ENCODE measurements at places on chromosomes 5 and 9.

DNA sequence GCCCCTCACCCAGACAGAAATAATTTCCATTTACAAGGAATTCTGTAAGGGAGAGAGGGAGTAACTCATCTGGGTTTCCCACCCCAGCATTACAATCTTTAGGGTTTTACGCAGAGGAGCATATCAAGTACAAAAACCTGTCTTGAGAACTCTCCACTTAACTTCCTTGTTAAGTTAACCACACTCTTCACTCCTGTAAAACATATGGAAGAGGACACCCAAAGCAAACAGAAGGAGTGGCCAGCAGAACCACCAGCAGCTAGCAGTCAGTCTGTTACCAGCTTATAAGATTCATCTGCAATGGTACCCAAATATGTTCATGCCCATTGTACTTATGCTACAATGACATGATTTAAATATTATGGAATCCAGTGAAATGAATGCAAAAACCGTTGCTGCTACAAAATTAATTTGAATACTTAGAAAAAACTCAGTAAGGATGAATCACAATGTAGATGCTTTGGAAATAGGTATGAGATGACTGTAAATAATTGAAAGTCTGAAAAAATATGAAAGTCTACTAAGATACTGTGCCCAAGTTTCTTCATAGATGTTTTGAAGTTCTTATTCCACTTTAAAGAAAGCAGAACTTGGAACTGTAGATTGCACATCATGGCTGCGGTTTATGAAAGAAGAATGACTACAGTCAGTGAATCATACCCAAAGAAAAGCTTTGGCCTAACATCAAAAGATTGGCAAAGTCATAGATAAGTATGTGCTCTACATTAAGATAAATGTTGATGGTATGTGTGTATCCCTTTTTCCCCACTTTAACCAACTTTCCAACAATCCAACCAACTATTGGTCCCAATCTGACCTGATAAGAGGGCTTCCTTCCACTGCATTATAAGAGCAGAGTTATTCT, 233.6 kb downstream of the ACTL7B start:
- peak; percentile 60 for DNase-seq

DNA sequence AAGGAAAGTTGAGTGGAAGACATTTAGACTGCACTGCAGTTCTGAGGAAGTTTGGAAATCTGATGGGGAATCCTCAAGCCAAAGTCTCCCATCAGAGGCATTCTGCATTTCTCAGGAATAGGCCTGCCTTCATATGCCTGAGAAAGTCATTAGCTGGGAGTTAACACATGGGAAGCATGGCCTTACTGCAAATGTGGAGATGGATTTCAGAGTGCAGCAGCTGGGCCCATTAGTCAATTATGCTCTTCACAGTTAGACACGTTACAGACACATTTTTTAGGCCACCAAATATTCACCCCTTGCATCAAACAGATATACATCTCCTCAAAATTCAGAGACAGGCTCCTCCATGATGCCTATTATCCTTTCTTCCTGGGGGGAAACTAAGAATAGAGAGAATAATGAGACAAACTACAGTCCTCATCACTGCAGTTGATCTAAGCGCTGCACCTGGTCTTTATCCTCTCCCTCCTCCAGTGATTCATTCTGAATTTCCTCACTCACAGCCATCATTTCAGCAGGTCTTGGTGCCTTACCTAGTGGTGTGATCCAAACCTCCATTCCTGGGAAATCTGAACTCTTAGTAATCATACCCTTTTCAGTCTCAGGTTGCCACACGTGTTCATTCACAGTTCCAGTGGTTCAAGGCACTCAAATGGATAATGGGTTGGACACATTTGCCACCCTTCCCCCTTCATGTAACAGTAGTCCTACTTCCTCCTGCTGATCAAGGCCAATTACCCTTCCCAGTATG, 47.9 kb upstream of the PPP2CA start:
- DNase-seq: no peak

DNA sequence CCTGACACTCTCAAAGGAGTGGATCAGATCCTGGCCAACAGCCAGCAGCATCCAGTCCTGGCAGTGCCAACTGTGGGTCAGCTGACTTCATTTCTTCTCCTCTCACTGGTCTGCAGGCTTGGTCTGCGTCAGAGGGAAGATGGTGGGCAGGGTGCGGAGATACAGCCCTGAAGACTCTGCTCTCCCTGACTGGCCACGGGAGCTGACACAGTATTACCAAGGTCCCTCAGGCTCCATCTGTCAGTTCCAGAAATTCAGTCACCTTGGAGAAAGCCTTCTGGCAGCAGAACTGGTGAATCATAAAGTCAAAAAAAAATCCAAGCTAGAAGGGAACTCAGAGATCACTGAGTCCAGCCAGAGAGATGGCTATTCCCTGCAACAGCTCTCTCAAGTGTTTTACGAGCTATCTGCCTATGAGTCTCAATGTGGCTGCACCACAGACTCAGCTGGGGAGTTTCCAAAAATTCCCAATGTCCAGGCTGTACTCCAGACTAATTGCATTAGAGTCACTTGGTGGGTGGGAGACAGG, 27.9 kb downstream of the C1QTNF2 start:
- DNase-seq: no peak

- DNase-seq: no peak
These were observed 33.4 kb upstream of the TRIO start for GRCh38 chr5:14109771-14110170.

GRCh38 chr9:34271265-34272006, 57.6 kb downstream of the KIF24 start:
- DNase-seq: no peak

- no peak for DNase-seq
These were observed 118.6 kb upstream of the RETREG1 start for GRCh38 chr5:16735101-16736060.

DNA sequence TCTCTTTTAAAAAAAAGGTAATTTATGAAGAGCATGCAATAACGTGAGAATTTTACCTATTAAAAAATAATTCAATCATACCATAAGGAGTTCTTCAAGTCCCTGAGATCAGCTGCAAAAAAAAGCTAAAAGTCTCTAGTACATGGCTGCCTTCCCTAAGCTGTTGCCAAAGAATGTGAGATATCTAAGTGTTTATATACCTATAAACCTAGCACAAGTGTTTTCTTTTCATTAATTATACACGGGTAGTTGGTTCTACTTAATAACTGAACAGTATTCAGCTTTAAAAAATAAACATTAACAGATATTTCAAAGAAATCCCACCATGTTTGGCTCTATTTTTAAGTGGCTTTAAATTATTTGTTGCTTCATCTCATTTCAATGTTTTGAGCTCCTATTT, 25.9 kb downstream of the FNBP1 start:
- DNase-seq: no peak

GRCh38 chr5:174148721-174149120, 103.2 kb downstream of the NSG2 start:
- DNase-seq: no peak

- DNase-seq: no peak
These were observed 70.9 kb downstream of the PTTG1 start for GRCh38 chr5:160492565-160492964.

DNA sequence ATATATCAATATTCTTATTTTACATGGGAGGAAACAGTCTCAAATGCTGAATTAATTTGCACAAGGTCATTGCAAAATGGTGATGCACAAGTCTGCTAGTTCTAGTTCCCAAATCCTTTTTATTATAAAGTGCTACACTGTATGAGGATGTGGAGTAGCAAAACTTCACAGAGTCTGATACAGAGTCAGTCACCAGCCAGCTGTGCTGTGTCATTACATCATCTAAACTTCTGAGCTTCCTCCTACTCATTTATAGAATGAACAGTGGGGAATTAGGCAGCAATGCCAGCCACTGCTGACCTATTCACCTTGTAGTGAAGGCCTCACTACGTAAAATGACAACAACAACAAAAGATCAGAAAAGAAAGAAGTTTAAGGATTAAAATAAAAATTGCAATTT, 357.8 kb downstream of the TMEM167A start:
- DNase-seq: peak; percentile 43

DNA sequence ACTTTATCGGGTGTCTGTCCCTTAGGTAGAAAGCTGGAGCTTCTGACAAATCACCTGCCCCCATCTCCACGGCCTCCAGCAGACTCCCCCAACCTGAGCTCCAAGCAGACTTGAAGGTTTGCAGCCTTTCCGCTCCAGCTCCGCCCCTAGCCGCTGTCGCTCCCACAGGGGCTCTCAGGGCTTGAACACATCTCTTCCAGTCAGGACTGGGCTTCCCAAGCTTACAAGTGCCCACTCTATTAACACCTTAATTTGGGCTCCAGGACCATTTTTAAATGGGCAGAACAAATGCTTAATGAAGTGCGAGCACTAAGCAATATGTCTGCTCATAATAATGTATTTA, 17.2 kb upstream of the SLC25A51 start:
- DNase-seq: no peak

DNA sequence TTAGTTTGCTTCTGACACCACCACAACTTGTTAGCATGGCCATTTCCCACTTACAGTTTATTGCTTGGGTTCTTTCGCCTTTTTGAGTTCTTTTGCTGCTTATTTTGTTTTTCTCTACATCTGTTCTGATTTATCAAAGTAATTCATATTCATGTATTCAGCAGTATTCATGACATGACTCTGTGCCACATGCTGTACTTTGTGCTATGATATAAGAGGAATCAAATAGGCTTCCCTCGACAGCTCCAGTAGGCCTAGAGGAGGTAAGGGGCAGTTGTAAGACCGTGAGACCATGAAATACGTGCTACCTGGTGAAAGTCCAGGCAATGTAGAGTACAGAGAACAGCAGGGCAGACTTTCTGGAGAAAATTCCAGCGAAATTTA, 110.7 kb upstream of the SAP30L start:
- no peak for DNase-seq
